Activated CD4-positive, alpha-beta memory T cell treated with anti-CD3 and anti-CD28 coated beads for 36 hours (primary cell): ENCODE measurements at places on chromosomes 1 and 21. TPM values are rescaled to one million over a fixed set of nuclear protein-coding genes. Genes with fewer than 3 reads are reported as not detected.

Gene LENEP
- total RNA-seq: 0.36 TPM

Gene CAP1
- total RNA-seq: 633 TPM

Gene GJC2
- 0.41 TPM for total RNA-seq

DNA sequence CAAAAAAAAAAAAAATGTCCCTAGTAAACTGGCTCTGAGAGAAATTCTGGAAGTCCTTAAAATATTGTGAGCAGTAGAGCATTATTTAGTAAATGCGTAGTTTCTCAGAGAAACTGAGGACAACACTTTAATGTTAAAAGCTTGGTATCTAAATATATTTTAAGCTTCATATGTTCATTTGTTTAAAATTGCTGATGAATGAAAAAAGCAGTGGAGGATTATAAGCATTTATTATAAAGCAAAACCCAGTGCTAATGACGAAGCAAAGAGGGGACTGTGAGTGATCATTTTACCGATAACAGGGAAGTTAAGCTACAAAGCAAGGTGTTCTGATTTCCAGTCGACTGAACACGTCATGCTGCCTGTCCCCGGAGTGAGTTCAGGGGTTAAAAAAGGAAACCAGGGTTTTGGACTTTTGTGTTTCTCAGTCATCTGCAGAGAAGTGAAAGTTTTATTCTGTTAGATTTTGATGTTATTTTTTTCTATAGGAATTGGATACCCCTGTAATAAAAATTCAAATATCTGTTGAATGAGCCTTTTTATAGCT, 64.5 kb upstream of the SCCPDH start:
- no peaks in the 10 kb centered on the region for H3K27me3 ChIP-seq
- H3K36me3 ChIP-seq: peaks cover 16% of the 10 kb centered on the region
- H3K4me3 ChIP-seq: no peak overlapping the region
- no peak for DNase-seq

- no peak overlapping the region for H3K27ac ChIP-seq
- no peak for DNase-seq
- H3K4me3 ChIP-seq: no peak overlapping the region
- H3K4me1 ChIP-seq: no peaks in the 10 kb centered on the region
These were observed 22.9 kb downstream of the ADAM30 start for GRCh38 chr1:119873135-119874015.

DNA sequence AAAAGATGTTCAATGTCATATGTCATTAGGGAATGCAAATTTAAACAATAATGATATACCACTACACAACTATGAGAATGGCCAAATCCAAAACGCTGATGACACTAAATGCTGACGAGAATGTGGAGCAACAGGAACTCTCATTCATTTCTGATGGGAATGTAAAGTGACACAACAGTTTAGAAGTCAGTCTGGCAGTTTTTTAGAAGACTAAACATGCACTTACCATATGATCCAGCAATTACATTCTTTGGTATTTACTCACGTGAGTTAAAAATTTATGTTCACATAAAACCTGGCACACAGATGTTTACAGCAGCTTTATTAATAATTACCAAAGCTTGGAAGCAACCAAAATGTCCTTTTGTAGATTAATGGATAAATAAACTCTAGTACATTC, 110.4 kb upstream of the C1orf21 start:
- no peak for DNase-seq
- no peak overlapping the region for H3K4me3 ChIP-seq
- H3K27ac ChIP-seq: no peak overlapping the region
- peaks cover 5% of the 10 kb centered on the region for H3K27me3 ChIP-seq
- no peaks in the 10 kb centered on the region for H3K4me1 ChIP-seq

GRCh38 chr21:45386728-45387371, 18.1 kb upstream of the COL18A1 start:
- H3K27me3 ChIP-seq: peaks cover 27% of the 10 kb centered on the region
- H3K4me3 ChIP-seq: no peak overlapping the region
- DNase-seq: no peak
- no peaks in the 10 kb centered on the region for H3K4me1 ChIP-seq
- no peaks in the 10 kb centered on the region for H3K36me3 ChIP-seq
- H3K27ac ChIP-seq: no peak overlapping the region

- no peaks in the 10 kb centered on the region for H3K4me1 ChIP-seq
- H3K27me3 ChIP-seq: no peaks in the 10 kb centered on the region
- H3K4me3 ChIP-seq: no peak overlapping the region
- H3K36me3 ChIP-seq: peaks cover 51% of the 10 kb centered on the region
These were observed 609.1 kb downstream of the KIF26B start for GRCh38 chr1:245763873-245764331.

DNA sequence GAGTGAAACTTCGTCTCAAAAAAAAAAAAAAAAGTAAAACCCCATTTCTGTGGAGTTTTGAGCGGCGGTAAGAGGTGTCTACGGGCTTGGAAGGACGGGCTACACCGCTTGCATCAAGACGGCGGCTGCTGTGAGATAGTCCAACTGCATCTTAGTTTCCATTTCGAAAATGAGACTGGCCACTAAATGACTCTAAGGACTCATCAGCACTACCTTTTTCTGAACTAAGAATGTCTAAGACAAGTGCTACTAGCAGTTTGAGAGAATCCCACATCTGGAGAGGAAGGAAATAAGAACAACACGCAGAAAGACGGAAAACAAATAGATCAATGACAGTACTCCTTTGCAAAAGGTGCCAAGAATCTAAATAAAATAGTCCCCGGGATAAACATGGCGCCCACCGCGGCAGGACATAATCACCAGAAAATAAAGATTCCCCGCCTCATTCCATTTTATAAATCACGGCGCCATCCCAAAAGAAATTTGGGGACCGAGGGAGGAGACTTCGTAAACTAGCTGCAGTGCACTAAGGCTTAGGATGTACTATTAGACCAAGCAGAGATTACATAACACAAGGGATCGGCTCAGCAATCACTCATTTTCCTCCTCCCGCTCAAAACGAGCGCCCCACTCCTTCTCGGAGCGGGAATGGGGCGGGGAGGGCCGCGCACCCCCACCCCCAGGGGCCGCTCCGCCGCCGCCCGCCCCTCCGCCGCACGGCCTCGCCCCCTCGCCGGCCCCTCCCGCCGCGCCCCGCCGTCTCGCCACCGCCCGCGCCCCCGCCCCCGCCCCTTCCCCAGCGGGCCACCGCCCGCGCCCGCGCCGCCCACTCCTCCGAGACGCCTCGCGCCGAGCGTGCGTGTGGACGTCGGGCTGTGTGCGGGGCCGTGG, 1.1 kb downstream of the POGZ start:
- H3K4me3 ChIP-seq: peak overlapping the region; percentile 85
- peak overlapping the region; percentile 91 for H3K27ac ChIP-seq
- peaks cover 6% of the 10 kb centered on the region for H3K36me3 ChIP-seq
- peak; percentile 73 for DNase-seq

- peaks cover 20% of the 10 kb centered on the region for H3K27me3 ChIP-seq
- H3K27ac ChIP-seq: no peak overlapping the region
- no peak overlapping the region for H3K4me3 ChIP-seq
- no peak for DNase-seq
These were observed 2.4 kb upstream of the WNT9A start for GRCh38 chr1:227949954-227950734.

DNA sequence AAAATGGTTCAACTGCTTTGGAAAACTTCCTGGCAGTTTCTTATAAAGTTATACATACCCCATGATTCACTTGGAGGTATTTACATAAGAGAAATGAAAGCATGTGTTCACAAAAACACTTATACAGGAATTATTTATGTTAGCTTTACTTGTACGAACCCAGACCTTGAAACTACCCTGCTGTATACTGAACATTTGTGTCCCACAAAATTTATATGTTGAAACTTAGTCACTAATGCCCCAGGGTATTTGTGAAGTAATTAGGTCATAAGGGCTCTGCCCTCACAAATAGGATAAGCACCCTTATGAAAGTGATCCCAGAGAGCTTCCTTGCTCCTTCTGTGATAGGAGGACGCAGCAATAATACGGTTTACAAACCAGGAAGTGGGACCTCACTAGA, 42.7 kb upstream of the B3GALT2 start:
- peaks cover 10% of the 10 kb centered on the region for H3K4me1 ChIP-seq
- no peak overlapping the region for H3K27ac ChIP-seq
- no peak for DNase-seq
- no peak overlapping the region for H3K4me3 ChIP-seq

DNA sequence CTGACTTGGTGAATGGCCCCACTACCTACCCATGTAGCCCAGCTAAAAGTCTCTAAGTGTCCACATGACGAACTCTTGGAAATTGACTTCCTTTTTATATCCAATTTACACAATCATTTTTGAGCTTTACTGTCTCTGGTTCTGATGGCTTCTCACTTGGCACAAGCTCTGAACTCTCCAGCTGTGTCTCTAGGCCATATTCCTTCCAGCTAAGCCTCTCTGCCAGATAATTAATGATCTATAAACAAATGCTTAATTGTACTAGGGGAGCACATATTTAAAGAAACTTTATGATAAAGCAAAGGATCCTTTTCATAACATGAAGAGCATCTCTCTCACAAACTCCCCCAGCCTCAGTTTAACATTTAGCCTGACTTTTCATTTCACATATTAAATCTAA, 16.3 kb upstream of the BEND5 start:
- no peak overlapping the region for H3K4me3 ChIP-seq
- H3K36me3 ChIP-seq: no peaks in the 10 kb centered on the region
- H3K27me3 ChIP-seq: no peaks in the 10 kb centered on the region
- H3K4me1 ChIP-seq: no peaks in the 10 kb centered on the region

- peak; percentile 57 for DNase-seq
- H3K4me3 ChIP-seq: no peak overlapping the region
- peaks cover 9% of the 10 kb centered on the region for H3K36me3 ChIP-seq
- H3K4me1 ChIP-seq: peaks cover 39% of the 10 kb centered on the region
These were observed 15.4 kb downstream of the PDXK start for GRCh38 chr21:43734131-43734927.

DNA sequence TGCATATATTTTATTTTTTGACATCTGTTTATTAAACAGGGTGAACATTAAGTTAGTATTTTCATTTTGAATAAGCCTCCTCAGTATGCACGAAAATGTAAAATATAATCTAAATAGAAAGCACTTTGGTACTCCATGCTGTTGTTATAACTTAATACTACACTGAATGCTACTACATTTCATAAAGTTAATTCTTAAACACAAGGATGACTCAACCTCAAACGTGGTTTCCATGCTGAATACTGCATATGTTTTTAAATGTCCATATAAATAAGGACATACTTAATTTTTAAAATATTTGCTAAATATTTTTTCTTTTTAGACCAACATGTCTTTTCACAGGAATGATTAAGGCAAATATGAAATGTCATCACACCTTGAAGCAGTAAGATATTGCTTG, 83.9 kb downstream of the USP24 start:
- H3K27me3 ChIP-seq: no peaks in the 10 kb centered on the region
- H3K36me3 ChIP-seq: peaks cover 55% of the 10 kb centered on the region
- no peak for DNase-seq
- no peak overlapping the region for H3K27ac ChIP-seq

DNA sequence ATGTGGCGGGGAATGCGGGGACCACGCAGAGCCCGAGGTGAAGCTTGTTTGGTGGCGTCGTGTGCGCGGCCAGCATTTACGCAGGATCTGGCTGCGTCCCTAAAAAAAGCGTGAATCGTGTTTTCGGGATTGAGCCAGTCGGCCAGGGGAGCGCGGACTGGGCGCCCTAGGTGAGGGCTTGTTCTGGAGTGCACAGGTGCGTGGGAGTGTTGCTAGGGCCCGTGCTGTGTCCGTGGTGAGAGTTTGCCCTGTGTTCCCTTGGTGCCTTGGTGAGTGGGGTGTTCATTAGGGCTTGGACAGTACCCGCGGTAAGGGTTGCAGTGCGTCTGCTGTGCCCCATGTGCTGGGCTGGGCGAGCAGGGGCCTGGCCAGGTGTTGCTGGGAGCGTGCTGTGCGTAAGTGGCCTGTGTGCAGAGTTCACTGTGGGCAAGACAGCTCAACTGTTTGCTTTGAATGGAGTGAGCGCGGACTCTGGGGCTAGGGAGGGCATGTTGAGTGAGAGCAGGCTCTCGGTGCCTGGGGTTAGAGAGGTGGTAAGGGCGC, 673 bp downstream of the CD46 start:
- H3K4me3 ChIP-seq: peak overlapping the region; percentile 94
- H3K36me3 ChIP-seq: peaks cover 10% of the 10 kb centered on the region
- H3K4me1 ChIP-seq: peaks cover 62% of the 10 kb centered on the region
- peak overlapping the region; percentile 96 for H3K27ac ChIP-seq
- H3K27me3 ChIP-seq: no peaks in the 10 kb centered on the region

GRCh38 chr1:17805869-17806684, 50.9 kb downstream of the ACTL8 start:
- no peak overlapping the region for H3K4me3 ChIP-seq
- H3K36me3 ChIP-seq: no peaks in the 10 kb centered on the region

DNA sequence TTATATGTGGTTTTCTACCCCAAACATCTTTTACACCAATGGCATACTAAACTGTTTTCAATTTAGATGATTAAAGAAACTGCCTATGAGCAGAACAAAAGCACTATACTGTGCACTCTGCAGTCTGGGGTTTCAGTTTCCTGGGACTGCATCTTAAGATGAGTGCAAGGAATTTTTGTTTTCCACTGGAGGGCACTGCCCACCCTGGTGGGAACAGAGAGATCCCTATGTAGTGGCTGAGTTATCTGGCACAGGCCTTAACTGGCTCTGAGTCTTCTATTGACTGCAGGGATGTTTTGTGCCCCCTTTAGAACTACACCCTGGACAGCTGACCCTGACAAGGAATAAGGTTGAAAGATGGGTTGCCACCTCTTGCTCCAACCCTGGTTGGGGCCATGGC, 12.0 kb downstream of the PROK1 start:
- no peak overlapping the region for H3K4me3 ChIP-seq
- no peaks in the 10 kb centered on the region for H3K4me1 ChIP-seq
- no peaks in the 10 kb centered on the region for H3K27me3 ChIP-seq
- H3K27ac ChIP-seq: no peak overlapping the region
- H3K36me3 ChIP-seq: no peaks in the 10 kb centered on the region

DNA sequence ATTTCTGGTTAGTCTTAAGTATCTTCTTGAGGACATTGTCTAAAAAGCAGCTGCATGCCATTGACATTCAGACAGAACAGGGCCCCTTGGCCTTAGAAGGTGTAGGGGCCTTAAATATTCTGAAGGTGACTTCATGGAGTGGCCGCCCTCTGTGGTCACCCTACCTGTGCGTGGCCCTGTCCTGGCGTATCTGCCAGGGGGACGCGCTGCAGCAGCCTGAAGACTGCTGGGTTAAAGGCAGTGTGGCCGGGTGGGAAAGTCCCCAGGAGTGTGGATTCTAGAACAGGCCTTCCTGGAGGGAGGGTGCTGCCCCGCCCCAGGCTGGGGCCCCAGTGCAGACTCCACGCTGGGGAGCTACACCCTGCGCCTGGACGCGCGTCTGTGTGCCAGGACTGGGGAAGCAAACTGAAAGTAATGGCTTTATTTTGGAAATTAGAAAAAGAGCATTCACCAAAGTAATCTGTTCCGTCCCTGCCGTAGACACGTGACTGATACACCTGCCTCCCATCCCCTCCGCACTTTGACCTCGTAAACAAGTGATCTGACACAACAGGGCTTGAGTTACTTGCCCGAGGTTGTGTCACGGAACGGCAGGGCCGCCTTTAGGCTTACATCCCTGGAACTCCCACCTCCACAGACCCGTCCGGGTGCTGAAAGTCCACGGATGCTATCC, 1.8 kb downstream of the AGPAT3 start:
- H3K4me3 ChIP-seq: peak overlapping the region; percentile 80
- no peaks in the 10 kb centered on the region for H3K27me3 ChIP-seq
- H3K4me1 ChIP-seq: peaks cover 48% of the 10 kb centered on the region
- H3K36me3 ChIP-seq: peaks cover 25% of the 10 kb centered on the region
- H3K27ac ChIP-seq: peak overlapping the region; percentile 90

GRCh38 chr1:107842241-107842640, 122.7 kb downstream of the VAV3 start:
- peaks cover 33% of the 10 kb centered on the region for H3K4me1 ChIP-seq
- no peak overlapping the region for H3K27ac ChIP-seq
- H3K27me3 ChIP-seq: no peaks in the 10 kb centered on the region
- H3K4me3 ChIP-seq: no peak overlapping the region

GRCh38 chr1:197783510-197783948, 8.2 kb upstream of the DENND1B start:
- no peak for DNase-seq
- H3K4me3 ChIP-seq: no peak overlapping the region
- peaks cover 11% of the 10 kb centered on the region for H3K4me1 ChIP-seq
- no peaks in the 10 kb centered on the region for H3K27me3 ChIP-seq
